ENCODE measurements at places on chromosomes 3 and 15.
A peak's percentile ranks its signal among the peaks of the same experiment; 100 is the strongest.

- DNase-seq: no peak
Observed at GRCh38 chr3:184308744-184309143, 5.7 kb upstream of the EIF4G1 start.

DNA sequence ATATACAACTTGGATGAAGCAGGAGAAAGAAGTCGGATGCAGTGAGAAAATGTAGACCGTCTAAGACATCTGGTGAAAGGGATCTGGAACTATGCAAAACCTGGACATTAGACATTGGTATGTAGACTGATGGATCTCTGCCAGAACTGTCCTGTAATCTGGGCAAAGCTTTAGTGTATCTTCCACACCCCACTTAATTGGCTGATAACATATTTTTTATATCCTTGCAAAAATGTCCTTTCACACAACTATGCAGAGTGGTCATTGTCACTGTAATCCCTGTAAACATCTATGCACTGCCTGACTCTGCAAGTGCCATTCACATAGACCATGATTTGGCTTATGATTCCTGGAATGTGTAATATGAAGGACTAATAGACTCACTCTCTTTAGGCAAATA, 163.1 kb downstream of the TUSC7 start:
- no peak for DNase-seq

DNA sequence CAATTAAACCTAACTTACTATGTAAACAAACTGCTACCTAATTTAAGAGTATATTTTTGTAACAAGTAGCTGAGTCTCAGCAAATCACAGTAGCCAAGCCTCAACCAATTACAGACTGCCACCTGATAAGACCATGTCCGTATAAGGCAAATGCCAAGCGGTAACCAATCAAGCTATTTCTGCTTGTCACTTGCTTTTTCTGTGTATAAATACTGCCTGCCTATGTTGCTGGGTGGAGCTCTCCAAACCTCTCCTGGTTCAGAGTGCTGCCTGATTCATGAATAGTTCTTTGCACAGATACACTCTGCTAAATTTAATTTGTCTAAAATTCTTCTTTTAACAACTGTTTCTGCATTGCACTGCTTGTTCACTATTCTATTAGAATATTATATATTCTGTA, 42.6 kb downstream of the ZNF148 start:
- DNase-seq: no peak

GRCh38 chr3:61924090-61924735, 362.8 kb downstream of the PTPRG start:
- no peak for DNase-seq

GRCh38 chr3:10962481-10963036, 30.0 kb upstream of the SLC6A1 start:
- no peak for DNase-seq

GRCh38 chr3:118607915-118608820, 426.5 kb downstream of the IGSF11 start:
- no peak for DNase-seq

DNA sequence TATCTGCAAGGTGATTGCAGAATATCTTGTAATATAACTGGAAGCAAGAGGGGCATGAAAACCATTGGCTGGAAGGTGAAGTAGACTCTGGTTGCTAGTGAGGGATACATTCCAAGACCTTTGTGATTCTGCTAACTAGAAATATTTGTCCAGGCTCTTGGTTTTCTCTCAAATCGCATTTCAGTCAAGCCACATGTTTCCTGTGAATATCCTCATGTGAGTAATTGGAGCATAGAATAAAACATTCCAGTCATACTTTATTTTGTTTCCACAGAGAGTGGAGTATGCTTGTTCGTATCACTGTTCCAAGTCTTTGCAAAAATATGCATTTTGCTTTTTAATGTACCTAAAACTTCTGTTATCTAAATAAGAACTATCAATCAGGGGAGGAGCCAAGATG, 850.0 kb downstream of the EPHA3 start:
- no peak for DNase-seq

DNA sequence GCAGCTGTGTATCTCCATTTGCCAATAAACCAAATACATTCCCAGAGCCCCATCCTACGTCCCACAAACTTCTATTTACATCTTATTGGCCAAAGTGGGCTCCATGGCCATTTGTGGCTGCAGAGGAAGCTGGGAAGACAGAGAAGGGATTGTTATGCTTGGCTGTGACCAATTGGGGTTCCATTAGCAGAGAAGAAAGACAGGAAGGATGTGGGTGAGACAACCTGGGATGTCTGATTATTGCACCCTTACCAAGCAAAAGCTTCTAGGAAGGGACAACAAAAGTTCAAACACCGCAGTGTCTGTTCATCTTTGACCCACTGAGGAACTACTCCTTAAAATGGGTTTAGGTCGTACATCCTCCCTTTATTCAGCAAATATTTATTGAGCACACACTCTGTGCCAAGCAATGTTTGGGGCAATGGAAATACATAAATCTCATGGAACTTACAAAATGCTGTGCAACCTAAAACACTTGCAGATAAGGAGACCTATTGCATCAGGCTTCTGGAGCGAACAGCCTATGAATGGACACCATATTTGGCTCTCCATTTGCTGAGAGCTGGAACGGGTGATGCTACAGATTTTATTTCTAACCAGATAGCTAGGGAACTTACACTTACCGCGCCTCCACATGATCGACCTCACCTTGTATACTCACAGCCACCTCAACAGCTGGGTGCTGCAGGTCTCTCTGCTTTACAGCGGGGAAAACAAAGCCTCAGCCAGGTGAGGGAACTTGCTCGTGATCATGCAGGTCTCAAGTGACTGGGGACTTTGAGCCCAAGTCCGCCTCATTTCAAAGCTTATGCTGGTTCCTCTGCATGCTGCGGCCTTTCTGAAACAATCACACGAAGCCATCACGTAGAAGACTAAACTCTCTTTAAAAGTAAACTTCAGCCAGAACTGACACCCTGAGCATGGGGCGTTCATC, 21.4 kb upstream of the NR2E3 start:
- no peak for DNase-seq

DNA sequence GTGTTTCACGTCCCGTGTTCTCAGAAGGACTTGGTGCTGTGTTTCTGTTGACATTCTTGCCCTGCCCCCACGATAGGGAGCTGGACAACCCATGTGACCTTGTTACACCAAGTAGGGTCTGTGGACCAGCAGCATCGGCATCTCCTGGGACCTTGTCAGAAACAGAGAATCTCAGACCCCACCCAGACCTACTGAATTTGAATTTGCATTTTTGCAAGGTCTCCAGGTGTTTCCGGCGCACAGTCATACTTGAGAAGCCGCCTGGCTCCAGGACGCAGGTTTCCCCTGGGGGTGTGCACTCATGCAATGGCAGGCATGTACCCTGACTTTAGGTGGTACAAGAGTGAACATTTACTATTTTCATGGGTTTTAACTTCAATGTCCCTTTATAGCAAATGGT, 117.9 kb downstream of the TLE3 start:
- peak; percentile 32 for DNase-seq

DNA sequence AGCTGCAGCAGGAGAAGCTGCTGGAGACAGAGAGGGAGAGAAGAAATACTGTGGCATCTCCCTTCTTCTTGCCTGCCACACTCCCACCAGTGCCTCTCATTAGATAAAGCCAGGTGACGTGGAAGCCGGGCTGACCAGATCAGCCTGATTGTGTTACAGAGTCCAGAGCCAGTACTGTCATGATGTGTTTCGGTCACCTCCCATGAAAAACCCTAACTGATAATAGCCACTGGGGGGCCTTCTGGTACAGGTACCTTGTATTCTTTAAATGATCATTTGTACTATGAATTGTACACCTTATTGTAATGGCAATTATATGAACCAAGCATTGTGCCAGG, 125.8 kb upstream of the TMEM108 start:
- DNase-seq: no peak

DNA sequence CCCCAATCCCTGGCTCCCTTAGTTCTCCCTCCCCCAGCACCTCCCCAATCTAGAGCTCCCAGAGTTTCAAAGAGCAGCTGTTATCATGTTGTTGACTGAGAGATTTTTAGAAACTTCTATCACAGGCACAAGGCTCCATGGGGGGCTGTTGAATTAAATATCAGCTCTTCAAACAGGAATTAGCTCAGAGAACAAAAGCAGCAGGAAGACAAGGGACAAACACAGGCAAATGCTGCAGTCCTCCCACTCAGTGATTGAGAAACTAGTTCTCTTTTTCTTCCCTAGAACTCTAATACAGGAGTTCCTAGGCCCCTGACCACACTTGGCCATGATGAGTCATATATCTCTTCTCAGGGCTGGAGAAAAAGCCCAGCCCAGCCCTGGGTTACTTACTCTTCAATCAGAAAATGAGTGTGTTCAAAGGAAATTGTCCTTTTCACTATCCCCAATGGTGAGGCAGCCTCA, 262.1 kb downstream of the IGSF11 start:
- no peak for DNase-seq

DNA sequence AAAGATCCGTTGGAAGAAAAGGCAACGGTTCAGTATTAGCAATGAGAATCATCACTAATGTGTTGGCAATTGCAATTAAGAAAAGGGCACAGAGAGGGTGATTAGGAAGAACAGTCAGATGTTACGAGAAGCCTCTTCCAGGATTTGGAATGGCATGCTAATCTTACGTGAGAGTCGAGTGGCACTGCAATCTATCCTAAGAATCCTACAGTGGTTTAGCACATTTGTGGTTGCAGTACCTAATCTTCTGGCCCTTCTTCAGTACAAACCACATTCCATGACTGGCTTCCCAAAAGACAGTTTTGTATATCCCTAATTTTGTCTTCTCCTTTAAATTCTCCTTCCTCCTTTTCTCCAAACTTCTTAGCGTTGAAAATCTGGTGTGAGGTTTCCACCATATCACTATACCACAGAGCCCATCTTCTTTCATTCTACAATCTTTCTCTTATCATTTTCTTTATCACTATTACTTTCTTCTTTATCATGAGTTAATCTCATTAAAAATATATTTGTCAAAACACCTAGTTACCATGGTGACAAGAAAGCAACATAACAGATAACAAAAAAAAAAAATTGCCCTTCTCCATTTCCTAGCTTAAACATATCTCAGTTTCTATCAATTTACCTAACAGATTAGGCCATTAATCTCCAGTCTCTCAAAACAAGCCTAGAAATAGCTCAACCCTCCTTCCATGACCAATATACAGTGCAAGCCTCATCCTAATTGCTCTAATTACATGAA, 60.1 kb downstream of the IGSF11 start:
- no peak for DNase-seq

DNA sequence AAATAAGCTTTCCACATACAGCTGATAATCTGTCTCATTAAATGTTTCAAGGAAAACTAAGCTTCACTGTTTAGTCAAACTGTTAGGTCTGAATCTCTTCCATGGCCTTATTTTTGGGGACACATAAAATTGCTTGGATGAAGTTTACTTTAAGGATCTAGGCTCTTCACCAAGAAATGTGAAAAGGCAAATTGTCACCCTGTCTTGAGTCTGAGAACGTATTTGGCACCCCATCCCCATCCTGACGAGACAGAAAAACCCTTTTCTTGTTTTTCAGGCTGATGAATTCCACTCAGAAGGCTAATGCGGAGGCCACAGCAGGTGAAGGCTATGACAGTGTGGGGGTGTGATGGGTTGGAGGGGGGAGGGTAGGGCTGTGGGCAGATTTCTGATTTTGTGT, 226.6 kb downstream of the GREM1 start:
- DNase-seq: no peak

DNA sequence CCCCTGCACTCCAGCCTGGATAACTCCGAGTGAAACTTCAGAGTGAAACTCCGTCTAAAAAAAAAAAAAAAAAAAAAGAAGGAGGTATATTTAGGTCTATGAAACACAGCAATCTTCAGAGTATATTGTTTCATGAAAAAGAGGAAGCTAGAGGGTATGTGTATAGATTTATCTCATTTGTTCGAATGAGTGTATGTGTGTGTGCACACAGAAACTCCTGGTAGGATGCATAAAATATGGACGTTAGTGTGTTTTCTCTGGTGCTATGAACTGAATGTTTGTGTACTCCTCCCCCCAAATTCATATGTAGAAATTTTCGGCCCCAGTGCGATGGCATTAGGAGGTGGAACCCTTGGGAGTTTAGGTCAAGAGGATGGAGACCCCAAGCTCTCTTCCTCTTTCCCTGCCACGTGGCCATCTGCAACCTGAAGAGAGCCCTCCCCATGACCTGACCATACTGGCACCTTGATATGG, 98.6 kb upstream of the KLF13 start:
- no peak for DNase-seq

DNA sequence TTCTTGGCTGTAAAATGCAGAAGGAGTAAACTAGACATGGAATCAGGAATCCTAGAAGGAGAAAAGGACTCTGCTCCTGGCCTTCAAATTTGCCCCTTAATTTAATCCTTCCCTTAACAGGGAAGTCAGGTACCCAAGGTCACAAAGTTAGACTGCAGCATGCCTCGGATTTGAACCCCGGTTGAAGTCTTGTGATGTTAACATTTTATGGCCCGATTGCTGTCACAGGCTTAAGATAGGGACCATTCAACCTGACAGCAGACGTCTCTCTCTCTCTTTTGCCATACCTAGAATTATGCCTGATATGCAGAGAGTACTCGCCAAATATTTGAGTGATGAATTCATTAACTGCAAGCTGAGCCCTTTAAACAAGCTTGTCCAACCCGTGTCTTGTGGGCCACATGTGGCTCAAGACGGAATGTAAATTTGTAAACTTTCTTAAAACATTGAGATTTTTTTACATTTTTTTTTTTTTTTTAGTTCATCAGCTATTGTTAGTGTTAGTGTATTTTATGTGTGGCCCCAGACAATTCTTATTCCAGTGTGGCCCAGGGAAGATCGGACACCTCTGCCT, 217.2 kb downstream of the THSD4 start:
- no peak for DNase-seq

- DNase-seq: no peak
Observed at GRCh38 chr3:61134532-61134931, 116.7 kb downstream of the FHIT start.

- peak; percentile 9 for DNase-seq
Observed at GRCh38 chr3:15287565-15288330, 44.6 kb downstream of the SH3BP5 start.

GRCh38 chr3:167862104-167862730, 126.7 kb downstream of the SERPINI1 start:
- no peak for DNase-seq

DNA sequence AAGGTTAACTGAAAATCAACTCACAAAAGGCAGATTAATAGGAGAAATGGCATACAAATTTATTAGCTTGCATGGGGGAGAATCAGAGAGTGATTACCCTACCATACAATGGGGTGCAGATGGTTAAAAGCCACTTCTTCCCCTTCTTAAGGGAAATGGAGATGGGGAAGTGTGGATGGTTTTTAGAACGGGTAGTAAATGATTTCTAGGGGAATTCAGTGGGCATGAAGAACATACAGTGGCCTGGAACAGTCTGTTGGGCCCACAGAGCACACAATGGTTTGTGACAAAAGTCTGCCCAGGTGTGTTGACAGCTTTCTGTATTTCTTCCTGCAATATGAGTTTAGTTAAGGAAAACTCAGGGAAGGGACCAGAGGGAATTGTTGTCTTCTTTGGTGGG, 61.0 kb downstream of the C3orf80 start:
- DNase-seq: no peak

- DNase-seq: no peak
Observed at GRCh38 chr15:70095408-70096214, 2.1 kb downstream of the TLE3 start.

GRCh38 chr3:5252131-5252530, 64.6 kb downstream of the EDEM1 start:
- no peak for DNase-seq
